ENCODE measurements at places on chromosomes 3 and 15.

- no peak for DNase-seq
Measured at GRCh38 chr15:48718646-48719045, 73.1 kb upstream of the FBN1 start.

DNA sequence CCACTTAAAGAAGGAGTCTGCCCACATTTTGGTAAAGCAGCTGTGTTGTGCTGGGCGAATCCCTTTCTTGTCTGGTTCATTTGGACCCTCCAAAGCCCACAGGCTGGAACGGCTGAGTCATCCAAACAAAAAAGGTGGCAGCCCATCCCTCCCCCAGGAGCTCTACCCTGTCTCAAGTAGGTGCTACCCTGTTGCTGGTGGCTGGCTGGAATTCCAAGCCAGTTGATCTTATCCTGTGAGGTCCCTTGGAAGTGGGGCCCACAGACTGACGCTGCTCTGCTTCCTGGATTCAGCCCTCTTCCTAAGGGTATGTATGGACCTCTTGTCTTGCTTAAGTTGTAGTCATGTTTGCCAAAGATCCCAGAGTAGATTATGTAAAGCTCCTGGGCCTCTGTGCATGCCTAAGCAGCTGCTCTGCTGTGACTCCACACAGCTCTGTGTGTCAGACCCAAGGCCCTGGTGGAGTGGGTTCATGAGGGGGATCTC, 44.5 kb downstream of the CCR1 start:
- no peak for DNase-seq

GRCh38 chr3:9782770-9783169, 9.5 kb downstream of the TADA3 start:
- peak; percentile 72 for DNase-seq

- DNase-seq: peak; percentile 73
Measured at GRCh38 chr3:126474498-126475412, 936 bp downstream of the ZXDC start.

DNA sequence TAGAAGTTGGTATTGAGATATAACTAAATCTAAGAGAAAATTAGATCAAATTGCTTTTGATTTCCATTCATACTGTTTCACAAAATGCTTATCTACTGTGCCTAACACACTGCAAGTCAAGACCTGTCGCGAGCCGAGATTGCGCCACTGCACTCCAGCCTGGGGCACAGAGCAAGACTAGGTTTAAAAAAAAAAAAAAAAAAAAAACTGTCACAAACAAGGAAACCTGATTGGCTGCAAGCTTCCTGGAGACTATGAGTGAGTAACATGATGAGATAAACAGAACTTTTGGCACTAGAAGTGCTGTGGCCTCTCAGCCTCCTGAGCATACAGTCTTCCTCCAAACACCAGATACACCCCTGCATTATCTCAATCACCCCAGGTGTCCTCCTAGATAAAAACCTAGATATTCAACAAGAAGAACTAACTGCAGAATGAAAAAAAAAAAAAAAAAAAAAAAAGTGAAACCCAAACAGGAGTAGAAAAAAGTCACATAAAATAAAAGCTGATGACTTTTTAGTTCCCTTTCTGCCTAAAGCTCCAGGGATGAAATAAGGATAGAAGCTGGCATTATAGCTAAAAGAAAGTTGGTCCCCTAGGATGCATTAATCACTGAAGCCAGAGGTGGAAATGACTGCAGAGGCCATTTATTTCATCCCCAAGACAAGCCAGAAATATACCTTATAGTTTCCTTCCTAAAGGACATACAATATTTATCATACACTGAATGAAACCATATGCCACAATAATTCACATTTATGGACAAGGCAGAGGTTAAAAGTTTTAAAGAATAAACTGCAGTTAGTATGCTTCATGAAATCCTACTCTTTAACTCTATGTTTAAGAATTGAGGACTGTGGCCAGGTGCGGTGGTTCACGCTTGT, 82.4 kb downstream of the P3H2 start:
- peak; percentile 3 for DNase-seq

DNA sequence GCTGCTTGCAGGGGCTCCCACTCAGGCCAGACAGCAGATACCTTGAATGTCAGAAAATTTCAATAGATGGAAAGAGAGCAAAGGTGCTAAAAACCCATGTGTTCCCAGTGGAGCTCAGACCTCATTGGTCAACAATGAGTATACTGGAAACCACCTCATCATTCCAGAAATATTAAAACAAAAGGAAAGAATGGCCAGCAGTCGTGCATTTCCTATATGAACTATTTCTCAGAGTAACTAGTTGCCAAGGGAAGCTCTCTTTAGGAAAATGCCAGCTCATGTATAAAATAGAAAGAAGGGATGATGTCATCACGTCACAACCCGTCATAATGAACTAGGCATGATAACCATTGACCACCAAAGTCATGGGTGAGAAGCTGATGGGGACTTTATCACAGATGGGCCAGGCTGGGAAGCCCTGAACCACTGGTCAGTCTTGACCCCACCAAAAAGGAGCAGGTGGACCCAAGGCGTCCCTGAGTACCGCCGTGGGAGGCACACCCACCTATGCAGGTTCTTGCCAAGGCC, 17.5 kb downstream of the DNAJB8 start:
- DNase-seq: no peak

- DNase-seq: no peak
Measured at GRCh38 chr3:81249540-81250029, 511.9 kb downstream of the GBE1 start.

GRCh38 chr3:45603226-45603625, 8.7 kb downstream of the LIMD1 start:
- no peak for DNase-seq

GRCh38 chr3:123605789-123606234, 21.0 kb upstream of the HACD2 start:
- DNase-seq: peak; percentile 29

DNA sequence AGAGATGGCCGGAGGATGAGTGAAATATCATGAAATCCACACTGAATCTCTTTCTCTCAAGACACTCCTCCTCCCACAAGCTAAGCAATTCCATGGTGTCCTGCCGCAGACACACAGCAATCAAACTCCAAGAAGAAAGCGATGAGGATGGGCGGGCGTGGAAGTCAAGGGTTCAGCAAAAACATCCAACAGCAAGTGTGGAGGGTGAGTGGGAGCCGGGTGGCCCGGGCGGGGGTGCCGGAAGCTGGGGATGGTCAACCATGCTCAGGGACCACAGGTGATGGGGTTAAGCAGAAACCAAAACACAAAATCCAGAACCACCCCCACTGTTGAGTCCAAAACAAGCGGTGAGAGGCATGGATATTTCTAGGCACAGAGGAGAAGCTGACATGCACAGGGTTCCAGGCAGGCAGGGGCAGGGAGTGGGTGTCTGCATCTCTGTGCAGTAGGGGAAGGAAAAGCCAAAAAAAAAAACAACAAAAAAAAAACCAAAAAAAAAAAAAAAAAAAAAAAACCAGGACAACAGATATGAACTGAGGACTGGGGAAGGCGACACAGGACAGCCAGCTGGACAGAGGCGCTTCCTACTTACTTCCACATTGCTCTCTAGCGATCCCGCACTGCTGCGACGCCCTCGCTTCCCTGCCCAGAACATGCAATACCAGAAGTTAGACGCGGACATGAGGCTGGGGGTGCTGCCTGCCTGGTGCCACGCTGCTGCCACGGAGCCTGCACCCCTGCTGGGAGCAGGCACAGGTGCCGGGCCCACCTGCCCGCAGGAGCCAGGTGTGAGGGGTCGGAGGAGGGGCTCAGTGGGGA, 61.0 kb upstream of the RPL32 start:
- peak; percentile 15 for DNase-seq

GRCh38 chr3:100227511-100227921, 33.3 kb upstream of the TBC1D23 start:
- no peak for DNase-seq

Measured in NB4 (cell line).